AG08395 (cell line): ENCODE measurements at places on chromosomes 12 and 14.
A peak's percentile ranks its signal among the peaks of the same experiment; 100 is the strongest.

- DNase-seq, result no peak
These were observed 377.4 kb downstream of the NAV3 start for GRCh38 chr12:78208092-78208491.

DNA sequence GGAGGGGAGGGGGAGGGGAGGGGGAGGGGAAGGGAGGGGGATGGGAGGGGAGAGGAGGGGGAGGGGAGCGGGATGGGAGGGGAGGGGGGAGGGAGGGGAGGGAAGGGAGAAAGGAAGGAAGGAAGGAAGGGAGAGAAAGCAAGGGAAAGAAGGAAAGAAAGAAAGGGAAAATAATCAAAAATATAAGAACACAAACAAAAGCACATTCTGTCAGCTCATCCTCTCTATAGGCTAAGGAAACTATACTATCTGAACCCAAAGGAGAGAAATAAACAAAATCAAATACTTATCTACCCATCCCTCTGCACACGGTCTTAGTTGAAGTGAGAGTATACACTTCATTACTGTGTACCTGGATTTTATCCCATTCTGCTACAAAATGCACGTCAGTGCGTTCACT is 26.9 kb downstream of the MANSC1 start:
- no peak for DNase-seq

DNA sequence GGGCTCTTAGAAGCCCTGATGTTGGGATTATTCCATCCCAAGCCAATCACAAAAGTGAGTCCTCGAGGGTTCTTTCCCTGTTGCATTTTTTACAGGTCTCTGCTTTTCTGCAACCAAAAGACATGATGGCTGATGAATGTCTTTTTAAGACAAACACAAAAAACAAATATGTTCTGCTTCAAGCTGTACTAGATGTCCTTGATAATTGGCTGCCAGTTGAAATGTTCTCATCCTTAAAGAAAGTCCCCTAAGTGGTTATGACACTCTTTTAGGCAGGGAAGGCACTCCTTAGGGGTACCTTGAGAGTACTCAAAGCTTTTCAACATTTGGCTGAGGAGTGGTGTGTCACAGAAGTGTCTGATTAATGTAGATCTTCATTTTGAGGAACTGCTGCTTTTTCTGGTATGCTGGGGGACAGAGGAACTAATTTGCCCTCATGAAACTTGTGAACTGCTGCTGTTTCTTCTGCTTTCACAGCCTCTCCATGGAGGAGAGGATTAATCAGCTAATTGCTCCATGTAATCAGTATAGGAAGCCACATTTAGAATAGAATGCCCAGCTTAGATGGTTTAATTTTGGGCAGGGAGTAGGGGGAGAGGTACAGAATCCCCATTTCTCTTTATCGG is 22.8 kb upstream of the IGF1 start:
- DNase-seq, result no peak

DNA sequence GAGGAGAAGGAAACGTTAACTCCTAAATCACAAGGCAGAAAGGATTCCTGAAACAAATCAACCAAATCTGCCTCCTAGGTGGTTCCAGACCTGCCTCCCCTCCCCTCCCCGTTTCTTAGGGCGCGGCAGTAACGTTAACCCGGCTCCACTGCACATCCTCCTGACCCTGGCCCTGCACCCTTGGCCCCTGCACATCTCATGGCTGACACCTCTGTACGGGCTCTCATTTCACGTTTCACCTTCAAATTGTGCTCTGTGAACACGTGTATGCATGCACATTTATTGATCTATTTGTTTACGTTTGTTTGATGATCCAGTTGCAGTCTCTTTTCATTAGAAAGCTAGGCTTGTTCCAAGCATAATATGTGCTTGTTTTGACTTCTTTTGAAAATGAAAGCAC is 358.1 kb downstream of the ADGRD1 start:
- no peak for DNase-seq

DNA sequence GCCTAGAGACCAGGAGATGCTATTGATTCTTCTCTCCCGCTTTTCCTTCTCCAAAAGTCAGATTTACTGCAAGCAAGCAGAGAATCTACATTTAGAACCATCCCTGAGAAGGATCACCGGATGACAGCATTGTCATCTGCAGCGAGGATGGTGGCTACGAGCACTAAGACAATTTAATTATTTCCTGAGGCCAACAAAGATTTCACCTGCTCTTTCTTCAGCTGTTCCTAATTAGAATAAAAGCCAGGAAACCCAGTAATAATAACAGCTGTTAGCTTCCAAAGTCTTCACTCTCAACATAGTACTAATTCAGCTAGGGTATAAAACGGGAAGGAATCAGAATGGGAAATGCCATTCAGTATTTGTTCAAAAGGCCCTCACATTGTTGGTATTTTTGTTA is 53.3 kb downstream of the TMTC1 start:
- no peak for DNase-seq

DNA sequence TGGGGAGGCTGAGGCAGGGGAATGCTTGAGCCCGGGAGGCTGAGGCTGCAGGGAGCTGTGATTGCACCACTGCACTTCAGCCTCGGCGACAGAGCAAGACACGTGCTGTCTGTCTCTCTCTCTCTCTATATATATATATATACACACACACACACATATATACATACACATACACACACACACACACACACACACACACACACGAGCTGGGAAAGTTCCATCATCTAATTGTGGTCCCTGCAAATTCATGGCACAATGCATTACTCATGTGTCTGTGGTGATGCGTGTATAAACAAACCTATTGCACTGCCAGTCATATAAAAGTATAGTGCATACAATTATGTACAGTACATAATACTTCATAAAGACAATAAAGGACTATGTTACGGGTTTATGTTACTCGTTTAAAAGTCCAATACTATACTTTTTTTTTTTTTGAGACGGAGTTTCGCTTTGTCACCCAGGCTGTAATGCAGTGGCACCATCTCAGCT is 36.6 kb downstream of the WDR89 start:
- no peak for DNase-seq

DNA sequence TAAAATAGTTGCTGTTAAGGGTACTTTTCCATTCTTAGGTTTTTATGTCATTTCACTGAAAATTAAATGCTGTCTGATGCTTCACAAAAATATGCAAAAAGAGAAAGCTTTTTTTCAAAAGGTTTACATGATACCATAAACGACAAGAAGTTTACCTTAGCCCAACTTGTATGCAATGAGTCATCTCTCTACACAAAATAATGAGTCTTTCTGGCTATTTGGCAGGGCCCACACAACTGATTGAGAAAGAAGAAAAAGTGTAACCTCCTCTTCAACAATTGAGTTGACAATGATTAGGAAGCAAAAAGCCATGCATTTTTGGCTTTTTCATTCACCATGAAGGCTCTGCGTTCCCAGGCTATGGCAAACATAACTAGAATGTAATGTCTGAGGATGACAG is 165.4 kb upstream of the CPNE8 start:
- DNase-seq, result no peak

GRCh38 chr12:98446682-98447081 is 68.7 kb upstream of the TMPO start:
- no peak for DNase-seq

GRCh38 chr12:92055877-92056276 is 89.8 kb downstream of the BTG1 start:
- no peak for DNase-seq

DNA sequence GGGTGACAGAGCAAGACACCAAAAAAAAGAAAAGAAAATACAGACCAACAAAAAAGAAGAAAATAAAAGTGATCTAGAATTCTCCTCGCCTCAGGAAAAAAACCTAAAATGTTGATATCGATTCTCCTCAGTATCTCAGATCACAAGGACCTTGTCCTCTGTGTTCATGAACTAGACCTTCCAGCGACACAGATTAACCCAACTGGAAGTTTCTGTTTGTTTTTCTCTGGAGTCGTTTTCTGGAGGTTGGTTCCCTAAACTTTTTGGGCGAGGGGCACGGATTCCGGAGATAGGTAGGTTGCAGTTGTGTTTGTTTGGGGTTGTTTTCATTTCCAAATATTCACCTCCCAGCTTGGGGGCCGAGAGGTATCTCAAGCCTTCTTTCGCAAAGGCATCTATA is 559 bp upstream of the RFC5 start:
- peak; percentile 6 for DNase-seq

GRCh38 chr14:32010604-32011125 is 66.4 kb upstream of the ARHGAP5 start:
- peak; percentile 75 for DNase-seq

- DNase-seq, result no peak
These were observed 349.7 kb downstream of the NRXN3 start for GRCh38 chr14:78519863-78520262.

DNA sequence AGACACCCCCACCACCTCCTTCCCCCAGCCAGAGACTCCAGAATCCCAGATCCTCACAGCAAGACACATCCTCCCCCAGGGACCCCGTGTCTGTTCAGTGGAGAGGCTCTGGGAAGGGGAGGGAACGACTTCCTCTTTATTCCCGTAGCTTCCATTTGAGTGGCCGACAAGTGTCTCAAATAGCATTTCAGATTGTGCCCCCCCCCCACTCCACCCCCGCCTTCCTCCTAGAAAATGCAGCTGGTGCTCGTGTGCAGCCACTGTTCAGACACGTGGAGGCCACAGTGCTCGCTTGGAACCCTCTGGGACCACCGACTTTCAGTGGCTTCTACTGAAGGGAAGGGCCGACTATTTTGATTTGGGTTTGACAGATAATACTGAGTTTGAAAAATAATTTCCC is 14.3 kb downstream of the PPP2R5C start:
- DNase-seq, result no peak

DNA sequence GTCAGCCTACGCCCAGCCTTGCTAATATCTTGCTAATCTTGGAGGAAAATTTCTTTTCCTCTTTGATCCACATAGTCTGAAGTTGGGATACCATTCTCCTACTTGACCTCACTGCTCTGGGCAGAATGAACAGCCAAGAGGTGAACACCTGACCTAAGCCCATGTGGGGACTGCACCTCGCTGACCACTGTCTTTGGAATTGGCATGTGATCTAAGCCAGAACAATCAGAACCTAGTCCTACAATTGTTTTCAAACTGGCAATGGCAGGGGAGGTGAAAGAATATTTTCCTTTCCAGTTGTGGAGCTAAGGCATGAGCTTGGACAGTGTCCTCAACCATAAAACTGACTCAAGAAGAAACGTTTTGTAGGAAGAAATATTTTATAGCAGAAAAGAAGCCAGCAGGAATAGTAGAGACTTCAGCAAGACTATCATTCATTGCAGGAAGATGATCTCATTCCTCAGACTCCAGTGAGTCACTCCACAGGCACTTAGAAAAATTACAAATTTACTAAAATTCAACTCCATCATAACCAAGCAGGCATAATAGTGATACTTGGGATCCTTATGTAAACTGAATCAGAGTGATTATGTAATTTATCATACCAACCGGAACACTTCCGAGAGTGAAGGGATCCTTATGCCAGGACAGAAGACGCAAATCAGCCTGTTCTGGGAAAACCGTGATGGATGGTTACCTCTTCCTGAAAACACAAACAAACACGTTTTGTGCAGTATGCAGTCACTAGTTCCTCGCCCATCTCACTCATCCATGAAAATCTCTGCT is 14.7 kb downstream of the PTPRO start:
- peak; percentile 42 for DNase-seq

GRCh38 chr12:52058631-52059361 is 7.6 kb downstream of the NR4A1 start:
- no peak for DNase-seq

DNA sequence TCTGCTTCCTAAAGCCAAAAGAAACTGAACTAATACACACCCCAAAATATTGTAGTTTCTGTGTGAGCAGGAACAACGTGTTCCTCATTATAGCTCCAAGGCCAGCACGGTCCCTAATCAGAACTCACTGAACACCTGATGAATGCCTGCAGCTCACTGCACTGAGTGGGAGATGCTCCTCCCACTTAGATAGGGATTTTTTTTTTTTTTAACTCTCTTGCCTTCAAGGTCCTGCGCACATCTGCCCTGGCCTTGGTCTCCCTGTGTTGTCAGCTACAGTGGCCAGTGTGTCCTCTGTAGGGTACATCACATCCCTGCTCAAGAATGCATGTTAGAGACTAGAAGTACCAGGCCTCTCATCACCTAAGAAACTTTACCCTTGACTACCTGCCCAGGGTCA is 44.3 kb upstream of the TMPO start:
- DNase-seq, result no peak

DNA sequence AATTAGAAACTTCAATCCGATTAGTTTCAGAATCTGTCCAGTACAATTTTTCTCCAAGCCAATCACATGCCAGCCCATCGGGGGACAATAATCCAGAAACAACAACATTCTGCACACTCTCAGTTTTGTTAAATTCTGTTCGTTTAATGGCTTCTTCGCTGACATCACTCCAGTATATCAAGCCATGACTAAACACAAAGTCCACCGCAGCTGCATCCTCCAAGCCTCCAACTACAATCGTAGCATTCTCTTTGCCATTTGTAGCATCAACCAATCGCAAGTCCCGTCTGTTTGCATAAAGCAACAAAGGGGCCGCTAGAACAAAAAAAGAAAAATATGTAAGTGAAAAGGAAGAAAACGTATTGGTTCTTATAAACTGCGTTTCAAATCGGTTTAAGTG is 22.5 kb downstream of the LRP6 start:
- DNase-seq, result no peak

DNA sequence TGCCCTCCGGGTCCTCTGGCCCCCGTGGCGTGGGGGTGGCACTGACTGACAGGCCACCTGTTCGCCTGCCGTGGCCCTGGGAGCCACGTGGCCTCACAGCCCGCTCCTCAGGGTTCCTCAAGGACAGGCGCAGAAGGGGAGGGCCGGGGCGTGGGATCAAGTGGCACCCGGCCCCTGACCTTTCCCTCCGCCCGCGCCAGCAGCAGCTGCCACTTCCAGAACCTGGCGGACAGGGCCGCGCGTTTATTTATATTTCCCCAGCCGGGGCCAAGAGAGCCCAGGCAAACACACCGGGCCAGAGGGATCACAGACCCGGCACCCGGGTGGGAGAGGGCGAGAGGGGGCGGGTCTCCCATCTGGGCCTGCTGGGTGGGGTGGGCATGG is 92.6 kb downstream of the RFLNA start:
- DNase-seq, result no peak

DNA sequence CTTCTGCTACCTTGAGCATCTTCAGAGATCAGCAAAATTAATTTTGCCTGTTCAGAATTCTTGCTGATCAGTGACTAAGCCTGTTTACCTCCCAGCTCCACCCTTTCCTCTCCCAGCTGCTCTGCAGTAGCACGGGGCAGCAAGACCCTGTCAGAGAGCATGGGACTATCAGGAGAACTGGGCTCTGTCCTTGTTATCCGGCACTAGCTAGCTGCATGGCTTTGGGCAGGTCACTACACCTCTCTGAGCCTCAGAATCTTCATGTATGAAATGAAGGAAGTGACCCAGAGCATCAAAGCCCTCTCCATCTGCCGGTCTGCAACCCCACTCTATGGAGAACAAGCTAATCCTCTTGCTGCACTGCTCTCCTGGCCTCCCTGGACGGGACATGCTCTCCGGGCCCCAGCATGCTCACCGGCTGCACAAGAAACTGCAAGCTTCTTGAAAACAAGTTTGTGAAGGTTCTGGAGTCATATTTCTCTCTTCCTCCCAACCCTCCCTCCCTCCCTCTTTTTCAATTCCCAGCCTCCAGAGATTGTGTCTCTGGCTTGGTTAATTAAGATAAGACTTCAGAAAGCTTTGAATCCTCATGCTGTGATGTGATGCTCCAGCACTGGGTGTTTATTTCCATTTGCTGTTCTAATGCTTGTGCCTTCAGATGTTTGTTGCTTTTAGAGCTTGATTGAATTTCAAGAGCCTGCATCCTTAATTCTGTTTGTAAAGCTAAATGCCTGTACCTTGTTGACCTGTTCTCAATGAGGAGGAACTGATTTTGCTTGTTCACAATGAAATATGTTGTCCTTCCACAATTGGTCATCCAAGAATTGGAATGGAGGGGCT is 101.1 kb downstream of the CRACR2A start:
- DNase-seq, result no peak
